Tibial nerve (tissue), 4 donors: ENCODE measurements at places on chromosomes 2 and 18. TPM values are rescaled to one million over a fixed set of nuclear protein-coding genes. Genes with fewer than 3 reads are reported as not detected.

Gene KIF1A
- total RNA-seq = 31.9 TPM

Gene NAGK
- total RNA-seq = 113 TPM

Gene PROKR1
- 0.22 TPM for total RNA-seq

DNA sequence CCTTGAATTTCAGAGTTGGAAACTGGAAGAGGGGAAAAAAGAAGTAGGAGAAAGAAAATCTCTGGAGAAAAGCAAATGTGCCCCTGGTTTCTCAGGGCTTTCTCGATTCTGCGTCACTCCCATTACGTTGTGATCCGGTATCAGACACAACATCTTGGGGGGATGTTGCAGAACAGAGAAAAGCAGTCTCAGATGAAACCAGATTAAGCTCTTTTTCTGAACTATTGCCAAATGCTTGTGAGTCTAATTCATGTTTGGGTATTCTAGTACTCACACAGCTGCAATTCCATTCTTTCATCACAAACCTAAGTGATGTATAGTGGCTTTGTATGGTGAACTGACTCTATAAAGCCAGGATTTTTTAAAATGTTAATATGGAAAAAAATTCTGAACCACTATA is 233.2 kb downstream of the TCF4 start:
- DNase-seq = no peak

- DNase-seq = no peak
Measured at GRCh38 chr18:23616258-23616657, 30.0 kb upstream of the NPC1 start.
